ENCODE measurements at places on chromosomes 6 and 20. TPM values are rescaled to one million over a fixed set of nuclear protein-coding genes. Genes with fewer than 3 reads are reported as not detected.

DNA sequence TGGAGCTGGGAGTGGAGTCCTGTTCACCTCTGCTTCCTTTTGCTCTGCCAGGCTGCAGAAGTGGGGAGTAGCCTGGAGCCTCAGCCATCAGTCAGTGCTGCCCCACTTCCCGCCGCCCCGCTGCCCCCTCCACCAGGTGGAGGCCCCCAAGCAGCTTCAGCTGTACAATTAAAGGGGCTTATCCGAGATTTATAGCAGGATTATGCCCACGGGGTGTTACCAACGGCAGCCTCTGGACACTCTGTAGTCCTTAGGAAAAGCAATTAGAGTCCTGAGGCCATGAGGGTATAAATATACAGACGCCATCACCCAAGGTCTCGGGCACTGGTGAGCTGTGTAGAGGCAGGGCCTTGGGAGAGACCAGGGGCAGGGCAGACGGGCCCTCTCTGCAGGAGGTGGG lies 55.4 kb downstream of the GRM4 start:
- no peak for DNase-seq
- H3K36me3 ChIP-seq: no peaks in the 10 kb centered on the region

DNA sequence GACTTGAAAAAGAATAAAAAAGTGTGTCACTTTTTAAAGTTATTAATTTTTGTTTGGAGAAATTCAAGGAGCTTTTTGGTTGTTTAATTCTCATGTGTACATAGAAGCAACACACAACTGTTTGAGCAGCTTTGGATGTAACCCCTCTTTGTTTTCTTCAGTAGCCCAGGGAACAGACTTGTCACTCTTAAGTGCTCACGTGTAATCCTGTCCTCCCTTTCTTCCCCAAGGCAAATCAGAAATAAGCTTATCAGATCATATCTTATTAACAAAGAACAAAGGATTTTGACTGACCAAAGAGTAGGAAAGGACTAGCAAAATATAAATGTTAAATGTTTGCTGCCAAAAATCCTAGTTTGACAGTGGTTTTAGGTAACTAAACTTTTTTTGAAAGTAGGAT lies 7.3 kb upstream of the FLRT3 start:
- no peaks in the 10 kb centered on the region for H3K36me3 ChIP-seq
- no peak for DNase-seq
- H3K27ac ChIP-seq: no peak overlapping the region

Gene ZNF334
- 0.07 TPM for total RNA-seq

GRCh38 chr20:19465536-19465935 lies 253.1 kb downstream of the SLC24A3 start:
- no peak overlapping the region for H3K27ac ChIP-seq
- no peaks in the 10 kb centered on the region for H3K4me1 ChIP-seq
- no peaks in the 10 kb centered on the region for H3K36me3 ChIP-seq
- H3K27me3 ChIP-seq: no peaks in the 10 kb centered on the region

Gene SMOC2
- total RNA-seq: 0.51 TPM

Data from B cell (primary cell).